ENCODE measurements at places on chromosomes 12 and 14.

- peak; percentile 76 for DNase-seq
These were observed 43.4 kb downstream of the RNF34 start for GRCh38 chr12:121443193-121443870.

GRCh38 chr14:73888460-73888725, 1.7 kb downstream of the ZNF410 start:
- no peak for DNase-seq

DNA sequence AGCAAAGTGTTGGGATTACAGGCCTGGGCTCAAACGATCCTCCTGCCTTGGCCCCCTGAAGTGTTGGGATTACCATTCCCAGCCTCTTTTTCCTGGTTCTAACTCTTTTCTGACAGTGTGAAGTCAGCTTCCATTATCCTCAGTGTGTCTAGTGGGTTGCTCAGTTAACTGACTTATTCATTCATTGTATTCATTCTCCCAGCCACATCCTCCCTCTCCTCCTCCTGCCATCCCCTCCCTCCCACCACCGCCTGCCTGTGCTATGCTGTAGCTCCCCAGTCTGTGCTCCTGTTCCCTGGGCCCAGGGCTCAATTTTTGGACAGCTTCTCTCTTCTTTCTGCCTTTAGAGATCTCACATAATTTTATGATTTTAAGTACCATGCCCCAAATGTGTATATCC, 19.4 kb downstream of the ATP6V0A2 start:
- no peak for DNase-seq

GRCh38 chr14:83733670-83734069, 1796.3 kb upstream of the FLRT2 start:
- no peak for DNase-seq

DNA sequence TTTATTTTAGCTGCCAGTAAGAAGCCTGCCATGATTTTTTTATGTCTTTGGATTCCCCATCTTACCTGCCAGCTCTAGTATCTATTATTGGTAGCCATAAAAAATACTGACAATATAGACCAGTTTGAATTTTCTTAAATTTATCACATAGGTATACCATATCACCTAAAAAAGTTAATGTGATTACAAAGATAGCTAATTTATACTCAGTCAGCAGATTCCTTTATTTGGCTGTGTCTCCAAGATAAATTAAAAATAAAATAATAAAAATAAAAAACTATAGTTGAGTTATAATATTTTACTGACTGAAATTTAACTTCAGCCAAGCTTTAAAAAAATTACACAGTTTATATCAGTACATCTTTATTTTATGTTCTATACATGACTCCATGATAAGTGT, 128.3 kb downstream of the GPHN start:
- DNase-seq = no peak

DNA sequence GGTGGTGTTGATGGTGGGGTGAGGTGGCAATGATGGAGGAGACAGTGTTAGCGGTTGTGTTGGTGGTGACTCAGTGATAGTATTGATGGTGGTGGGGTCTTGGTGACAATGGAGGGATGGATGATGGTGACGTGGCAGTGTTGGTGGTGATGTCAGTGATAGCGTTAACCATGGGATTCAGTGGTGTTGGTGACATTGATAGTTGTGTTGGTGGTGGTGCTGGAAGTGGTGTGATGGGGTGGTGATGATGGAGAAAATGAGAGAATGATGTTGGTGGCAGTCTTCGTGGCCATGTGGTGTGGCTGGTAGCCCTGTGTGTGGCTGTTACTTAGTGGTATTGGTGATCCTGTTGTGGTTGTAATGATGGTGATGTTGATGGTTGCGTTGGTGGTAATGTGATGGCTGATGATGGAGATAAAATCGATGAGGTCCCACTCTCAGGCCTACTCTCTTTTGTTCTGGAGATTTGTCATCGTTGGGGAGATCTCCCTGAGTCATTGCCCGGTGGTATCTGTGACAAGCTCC, 2.6 kb downstream of the DTX1 start:
- peak; percentile 67 for DNase-seq

GRCh38 chr12:64385468-64385867, 5.1 kb downstream of the C12orf56 start:
- DNase-seq = no peak

GRCh38 chr12:15899282-15899870, 11.8 kb upstream of the DERA start:
- DNase-seq = peak; percentile 71

GRCh38 chr12:26126340-26127284, 1.8 kb upstream of the BHLHE41 start:
- DNase-seq = peak; percentile 82
